ENCODE measurements at places on chromosomes 2 and 18.

DNA sequence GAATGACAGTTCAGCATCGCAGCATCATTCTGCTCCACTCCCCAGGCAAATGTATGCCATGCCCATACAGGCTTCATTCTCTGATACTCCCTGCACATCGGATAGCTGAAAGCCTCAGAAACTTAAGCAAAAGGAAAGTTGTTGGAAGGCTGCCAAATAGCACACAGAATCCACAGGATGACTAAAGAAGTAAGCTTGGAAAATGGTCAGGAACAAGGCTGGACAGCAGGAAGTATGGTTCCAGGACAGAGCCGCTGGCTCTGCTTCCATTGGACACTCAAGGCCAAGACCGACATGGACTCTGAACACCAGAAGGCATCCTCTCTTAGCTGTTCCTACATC lies 256.5 kb downstream of the CDH20 start:
- no peak for DNase-seq

DNA sequence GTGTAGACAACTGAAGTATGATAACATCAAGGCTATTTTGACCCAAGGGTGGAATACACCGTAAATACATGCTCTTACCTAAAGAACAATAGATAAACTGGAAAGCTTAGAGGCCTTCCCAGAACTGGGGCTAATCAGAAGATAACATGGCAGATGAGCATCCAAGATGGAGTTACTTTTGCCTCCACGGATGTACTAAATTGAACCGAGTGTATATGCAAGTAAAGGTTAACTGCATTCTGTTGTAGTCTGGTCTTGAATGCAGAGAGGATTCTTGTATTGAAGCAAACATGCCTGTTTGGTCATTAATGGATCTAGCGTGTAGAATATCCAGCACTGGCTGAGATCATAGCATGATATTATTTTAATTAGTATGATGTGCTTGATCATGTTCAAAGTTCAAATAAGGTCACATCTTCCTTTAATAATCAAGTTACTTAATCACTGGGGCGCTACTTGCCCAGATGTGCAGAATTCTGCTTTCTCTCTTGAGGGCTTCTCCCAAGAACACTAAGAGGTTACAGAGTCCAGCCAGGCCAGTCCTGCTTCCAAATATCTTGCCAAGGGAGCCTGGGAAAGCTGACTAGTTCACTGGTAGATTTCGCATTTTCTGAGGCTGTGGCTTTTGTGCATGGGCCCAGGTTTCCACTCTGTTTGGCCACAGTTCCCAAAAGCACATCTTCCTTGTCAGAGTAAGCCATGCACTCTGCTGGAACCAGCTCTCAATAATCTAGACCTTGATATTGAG lies 37.5 kb upstream of the ACSL3 start:
- no peak for DNase-seq

DNA sequence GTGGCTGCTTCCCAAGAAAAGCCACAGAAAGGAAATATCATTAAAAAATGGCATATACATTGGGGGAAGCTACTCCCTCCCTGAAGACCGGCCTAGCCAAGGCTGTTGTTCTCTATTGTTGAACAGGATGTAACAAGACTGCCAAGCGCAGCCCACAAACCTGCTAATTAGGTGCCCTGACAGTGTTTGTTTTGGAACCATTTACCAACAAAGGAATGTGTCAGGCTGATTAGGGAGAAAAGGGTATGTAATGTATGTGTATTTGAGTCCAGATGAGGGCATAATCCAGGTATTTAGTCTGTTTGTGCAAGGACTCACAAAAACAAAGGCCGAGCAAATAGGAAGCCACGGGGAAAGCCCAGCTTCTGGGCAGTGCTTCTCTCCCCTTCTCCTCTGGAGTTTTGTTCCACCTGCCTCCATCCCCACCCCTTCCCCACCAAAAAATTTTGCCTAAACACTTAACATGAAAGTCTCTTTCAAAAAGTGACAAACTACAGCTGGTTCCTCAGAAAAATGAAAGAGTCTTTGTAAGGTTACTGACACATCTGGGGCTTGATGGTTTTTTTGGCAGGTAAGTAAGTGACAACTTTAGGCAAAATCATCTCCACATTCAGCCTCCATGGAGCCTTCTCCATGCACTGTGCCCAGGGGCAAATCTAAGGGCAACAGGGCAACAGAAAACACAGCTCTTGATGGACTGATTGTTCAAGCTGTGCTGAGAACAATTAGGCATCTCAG lies 78.3 kb upstream of the FZD5 start:
- no peak for DNase-seq

DNA sequence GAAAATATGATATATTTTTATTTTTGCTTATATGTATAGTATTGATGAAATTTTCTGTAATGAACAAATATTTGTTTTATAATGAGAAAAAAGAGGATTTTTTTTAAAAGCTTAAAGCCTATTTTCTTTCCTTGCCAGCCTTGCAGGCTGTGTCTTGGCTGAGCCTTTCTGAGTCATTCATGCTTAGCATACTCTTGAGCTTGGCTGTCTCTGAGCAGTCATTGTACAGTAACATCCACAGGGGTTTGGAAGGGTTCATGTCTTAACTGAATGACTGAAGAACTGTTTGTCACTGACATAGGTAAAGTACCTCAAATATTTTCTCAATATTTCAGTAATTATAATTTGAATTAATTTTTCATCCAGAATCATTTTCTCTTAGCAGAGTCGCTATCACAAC lies 49.3 kb downstream of the GPR39 start:
- DNase-seq = no peak

- DNase-seq = no peak
Observed at GRCh38 chr2:25972049-25972823, 10.1 kb downstream of the KIF3C start.
